ELF-1 (cell line): ENCODE measurements at places on chromosomes 1 and 21.

GRCh38 chr1:53319296-53320101, 8.4 kb downstream of the LRP8 start:
- DNase-seq: no peak

GRCh38 chr1:202587859-202588485, 122.3 kb downstream of the SYT2 start:
- DNase-seq: no peak

GRCh38 chr1:10328180-10328963, 70.5 kb upstream of the PGD start:
- no peak for DNase-seq

- DNase-seq: no peak
These were observed 63.3 kb downstream of the GALNT2 start for GRCh38 chr1:230130172-230130944.

GRCh38 chr1:212700892-212701819, 1.5 kb upstream of the BATF3 start:
- peak; percentile 72 for DNase-seq
